ENCODE measurements at places on chromosomes 2 and 18.

DNA sequence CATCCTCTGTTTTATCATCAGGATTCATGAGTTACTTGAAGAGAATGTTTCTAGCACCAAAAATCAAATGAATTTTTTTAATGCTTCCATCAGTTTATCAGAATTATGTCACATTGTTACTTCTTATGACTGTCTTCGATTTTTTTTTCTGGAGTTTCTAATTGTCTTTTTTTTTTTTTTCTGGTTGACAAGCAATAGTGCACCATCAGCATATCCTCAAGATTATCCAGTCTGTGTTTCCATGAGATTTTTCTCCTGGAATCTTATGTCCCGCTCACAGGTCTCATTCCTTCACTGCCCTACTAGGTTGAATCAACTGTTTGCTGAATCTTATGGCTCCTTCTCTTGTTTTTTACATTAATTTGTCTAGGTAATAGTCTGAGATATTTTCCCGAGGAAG is 16.0 kb downstream of the R3HDM1 start:
- no peak for DNase-seq

GRCh38 chr2:227932403-227932802 is 61.0 kb downstream of the DAW1 start:
- DNase-seq = no peak

DNA sequence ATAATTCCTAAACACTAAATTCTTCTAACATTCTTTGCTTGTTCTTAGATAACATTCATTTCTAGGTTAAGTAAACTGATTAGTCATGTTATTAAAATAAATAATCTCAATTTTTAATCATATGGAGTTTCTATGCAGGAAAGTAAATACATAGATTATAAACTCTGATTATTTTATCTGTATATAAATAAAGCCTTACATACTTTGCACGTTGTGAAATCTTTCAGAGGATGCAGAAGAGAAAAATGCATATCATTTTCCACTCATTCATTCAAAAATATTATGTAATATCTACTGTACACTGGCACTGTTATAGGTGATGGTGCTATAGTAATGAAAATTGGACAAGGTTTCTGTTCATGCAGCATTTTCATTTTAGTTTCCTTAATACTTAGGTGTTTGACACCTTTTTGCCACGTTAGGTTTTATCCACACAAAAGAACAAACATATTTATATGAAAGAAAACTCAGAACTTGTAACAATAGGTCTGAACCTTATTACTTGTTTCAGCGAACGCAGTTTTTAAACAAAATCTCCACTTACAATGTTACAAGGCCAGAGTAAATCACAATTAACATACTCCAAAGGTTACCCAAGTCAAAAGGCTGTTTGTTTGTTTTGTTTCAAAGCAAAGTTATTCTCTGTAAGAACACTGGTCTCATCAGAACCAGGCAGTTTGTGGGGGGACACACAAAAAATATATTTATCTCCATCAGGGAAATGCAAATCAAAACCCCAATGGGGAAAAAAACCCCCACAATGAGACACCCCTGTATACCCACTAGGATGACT is 27.4 kb downstream of the ADAM17 start:
- DNase-seq = no peak

DNA sequence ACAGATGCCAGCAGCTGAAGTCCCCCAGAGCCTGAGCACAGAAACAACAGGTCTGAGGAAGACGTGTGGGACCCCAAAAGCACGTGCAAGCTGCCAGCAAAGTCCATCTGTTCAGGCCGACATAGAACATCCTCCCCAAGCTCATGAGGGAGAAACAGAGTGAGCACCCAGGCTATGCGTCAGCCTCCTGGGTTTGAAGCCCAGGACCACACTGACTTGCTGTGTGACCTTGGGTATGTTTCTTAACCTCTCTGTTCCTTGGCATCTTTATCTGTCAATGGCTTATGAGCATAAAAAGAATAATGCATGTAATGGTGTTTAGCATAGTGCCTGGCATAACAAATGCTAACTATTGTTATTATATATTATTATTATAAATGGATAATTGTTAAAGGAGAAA is 40.3 kb downstream of the COL4A4 start:
- DNase-seq = no peak
